ENCODE measurements at places on chromosomes 1 and 21.

DNA sequence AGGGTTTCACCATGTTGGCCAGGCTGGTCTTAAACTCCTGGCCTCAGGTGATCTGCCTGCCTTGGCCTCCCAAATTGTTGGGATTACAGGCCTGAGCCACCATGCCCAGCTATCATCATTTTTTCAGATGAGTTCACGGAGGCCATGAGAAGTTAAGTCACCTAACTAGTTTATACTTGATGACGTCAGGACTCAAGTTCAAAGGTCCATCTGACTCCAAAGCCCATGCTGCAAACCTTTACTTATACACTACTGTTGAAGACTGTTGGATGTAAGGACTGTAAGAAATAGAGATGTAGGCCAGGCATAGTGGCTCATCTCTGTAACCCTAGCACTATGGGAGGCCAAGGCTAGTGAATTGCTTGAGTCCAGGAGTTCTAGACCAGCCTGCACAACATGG lies 40.8 kb upstream of the STMN1 start:
- no peak for DNase-seq

DNA sequence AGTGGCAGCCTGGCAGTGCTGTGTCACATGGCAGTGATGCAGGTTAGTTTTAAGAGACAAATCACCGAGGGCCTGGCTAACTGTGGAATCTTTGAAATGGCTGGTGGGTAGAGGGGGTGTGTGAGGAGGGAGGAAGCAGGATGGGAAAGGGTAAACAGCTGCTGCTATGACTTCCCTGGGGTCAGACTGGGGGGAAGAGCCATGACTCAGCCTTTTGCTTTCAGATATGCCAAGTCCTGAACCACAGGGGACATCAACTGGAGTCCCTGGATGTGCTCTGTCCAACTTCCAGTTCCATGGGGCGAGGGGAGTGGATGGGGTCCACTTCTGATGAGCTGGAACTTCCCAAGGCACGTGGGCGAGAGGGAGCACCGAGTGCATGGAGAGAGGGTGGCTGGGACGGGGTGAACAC lies 121.1 kb upstream of the ADAR start:
- no peak for DNase-seq

DNA sequence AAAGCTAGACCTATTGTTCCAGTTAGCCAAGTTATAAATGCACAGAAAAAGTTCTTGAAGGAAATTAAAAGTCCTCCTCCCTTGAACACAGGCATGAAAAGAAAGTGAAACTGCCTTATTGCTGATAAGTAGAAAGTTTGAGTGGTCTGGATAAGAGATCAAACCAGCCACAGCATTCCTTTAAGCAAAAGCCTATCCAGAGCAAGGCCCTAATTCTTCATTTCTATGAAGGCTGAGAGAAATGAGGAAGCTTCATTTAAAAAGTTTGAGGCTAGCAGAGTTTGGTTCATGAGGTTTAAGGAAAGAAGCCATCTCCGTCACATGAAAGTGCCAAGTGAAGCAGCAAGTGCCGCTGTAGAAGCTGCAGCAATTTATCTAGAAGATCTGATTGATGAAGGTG lies 2.7 kb upstream of the SSX2IP start:
- no peak for DNase-seq

DNA sequence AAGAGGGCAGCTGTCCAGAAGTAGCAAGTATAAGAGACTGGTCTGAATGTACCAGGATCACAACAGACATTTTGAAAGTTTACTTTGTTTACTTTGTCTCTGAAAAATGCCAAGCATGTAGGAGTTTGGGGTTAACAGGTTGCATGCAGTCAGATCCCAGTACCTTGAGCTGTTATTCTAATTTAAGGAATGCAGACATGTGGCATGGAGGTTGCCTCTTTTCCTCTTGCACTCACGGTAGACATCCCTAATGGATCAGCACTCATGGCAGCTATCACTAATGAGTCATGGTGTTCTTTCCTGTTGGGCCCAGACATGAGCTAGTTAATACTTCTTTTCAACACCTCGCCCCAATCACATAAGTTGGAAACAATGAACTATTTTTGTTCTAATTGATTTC lies 67.3 kb downstream of the GADD45A start:
- no peak for DNase-seq

GRCh38 chr1:242828199-242828598 lies 303.7 kb upstream of the PLD5 start:
- DNase-seq, result no peak

DNA sequence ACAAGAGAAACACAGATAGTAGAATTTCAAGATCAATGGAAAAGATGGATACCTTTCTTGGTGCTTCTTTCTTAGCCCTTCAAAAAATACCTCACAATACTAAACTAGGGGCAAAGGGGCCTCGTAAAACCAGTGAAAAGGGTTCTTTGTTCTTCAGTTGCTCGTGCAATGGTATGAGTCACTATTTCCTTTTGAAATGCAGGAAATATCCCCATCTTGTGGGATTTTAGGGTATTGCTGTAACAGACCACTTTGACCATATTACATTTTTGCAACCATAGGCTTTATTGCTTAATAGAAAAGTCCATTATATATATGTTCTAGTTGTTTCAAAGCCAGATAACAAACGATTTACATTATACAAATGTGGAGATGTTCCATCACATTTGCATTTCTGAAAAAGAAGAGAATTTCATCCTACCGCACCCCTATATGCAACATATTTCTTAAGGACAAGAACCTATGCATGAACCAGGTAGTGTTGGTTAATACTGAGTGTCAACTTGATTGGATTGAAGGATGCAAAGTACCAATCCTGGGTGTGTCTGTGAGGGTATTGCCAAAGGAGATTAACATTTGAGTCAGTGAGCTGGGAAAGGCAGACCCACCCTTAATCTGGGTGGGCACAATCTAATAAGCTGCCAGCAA lies 88.6 kb upstream of the PKN2 start:
- no peak for DNase-seq

GRCh38 chr1:200311256-200311655 lies 98.6 kb downstream of the ZNF281 start:
- DNase-seq, result no peak

DNA sequence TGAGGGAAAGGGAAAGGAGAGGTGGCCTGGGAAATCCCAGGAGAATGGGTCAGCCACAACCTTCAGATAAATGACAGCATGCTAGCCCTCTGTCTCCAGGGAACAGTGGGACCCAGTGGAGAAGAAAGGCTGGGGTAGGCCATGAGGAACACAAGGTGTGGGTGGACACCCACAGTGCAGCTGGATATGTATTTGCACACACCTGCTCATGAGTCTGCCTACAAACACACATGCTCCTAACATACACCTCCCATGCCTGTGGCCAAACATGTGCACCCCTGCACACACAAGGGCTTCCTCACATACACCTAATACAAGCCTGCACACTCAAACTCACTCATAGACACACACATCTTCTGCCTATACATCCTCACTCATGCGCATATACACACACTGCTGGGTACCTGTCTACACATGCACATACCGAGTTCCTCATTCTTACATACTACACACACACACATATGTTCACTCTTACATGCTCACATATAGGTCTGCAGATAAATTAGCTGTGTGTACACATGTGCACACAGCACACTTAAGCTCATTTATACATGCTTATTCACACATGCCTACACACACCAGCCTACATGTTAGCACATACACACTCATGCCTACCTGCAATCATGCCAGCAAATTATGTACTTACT lies 3.6 kb downstream of the C1orf216 start:
- peak; percentile 50 for DNase-seq

DNA sequence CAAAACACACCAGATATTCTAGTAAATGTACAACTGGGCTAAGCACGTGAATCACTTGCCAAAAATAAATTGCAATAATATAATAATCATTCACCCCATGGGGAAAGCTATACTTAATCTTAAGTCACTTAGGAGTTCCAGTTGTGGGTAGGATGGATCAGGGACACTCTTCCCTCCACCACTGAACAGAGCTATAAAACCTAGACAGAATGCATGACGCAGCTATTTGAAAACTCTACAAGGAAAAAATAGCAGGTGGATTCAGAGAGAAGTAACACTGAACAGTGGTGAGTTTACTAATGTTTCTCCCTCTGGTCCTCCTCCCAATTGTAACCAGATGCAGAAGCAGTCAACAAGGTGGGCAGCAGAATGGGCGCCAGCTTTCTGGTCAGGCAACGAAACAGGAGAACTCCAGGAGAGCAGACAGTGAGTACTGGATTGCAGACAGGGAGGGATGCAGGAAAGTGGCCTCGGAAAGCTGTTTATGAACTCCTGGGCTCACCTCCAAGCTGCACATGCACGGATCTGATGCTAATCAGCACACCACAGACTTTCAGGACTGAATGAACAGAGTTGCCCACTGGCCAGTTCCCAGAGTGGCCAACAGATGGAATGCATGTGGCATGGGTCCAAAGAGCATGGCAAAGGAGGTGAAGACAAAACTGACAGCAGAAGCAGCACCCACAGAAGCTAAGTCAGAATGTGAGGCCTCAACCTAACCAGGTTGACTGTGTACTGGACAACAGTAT lies 41.4 kb downstream of the TARBP1 start:
- no peak for DNase-seq

DNA sequence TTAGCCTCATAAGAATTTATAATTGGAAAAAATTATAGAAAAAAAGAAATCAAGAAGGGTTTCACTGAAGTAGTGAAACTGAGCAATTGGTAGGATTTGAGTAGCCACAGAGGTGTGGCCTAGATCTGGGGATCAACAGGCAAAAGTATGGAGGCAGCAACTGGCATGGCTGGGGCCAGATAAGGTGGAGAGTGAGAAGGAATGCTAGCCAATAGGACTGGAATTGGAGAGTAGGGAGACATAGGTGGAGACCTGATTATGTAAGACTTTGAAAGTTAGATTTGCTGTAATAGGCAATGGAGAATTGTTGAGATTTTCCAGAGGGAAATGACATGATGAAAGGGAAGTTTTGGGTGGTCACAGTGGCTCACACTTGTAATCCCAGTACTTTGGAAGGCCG lies 24.6 kb upstream of the CGN start:
- DNase-seq, result no peak

GRCh38 chr1:24454673-24455072 lies 39.1 kb downstream of the NIPAL3 start:
- DNase-seq, result no peak

GRCh38 chr1:185961664-185962063 lies 227.5 kb downstream of the HMCN1 start:
- no peak for DNase-seq

GRCh38 chr21:46182548-46183336 lies 1.5 kb downstream of the SPATC1L start:
- DNase-seq, result no peak

DNA sequence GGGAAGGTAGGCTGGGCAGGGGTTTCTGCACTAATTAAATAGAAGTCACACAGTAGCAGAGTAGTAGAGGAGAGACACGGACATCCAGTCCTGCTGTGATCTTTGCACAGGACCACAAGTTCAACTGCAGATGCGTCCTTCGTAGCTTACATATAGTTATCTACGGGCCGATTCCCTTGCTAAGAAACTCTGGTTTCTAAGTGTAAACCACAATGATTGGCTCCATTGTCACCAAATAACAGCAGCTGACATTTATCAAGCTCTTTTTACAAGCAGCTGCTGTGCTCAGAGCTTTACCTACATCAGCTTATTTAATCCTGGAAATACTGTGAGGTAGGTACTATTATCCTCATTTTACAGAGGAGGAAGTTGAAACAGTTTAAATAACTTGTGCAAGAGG lies 3.1 kb downstream of the SLC45A3 start:
- no peak for DNase-seq

Data from ascending aorta (tissue), 2 donors.